GM12892 (cell line): ENCODE measurements at places on chromosomes 6 and 20.

DNA sequence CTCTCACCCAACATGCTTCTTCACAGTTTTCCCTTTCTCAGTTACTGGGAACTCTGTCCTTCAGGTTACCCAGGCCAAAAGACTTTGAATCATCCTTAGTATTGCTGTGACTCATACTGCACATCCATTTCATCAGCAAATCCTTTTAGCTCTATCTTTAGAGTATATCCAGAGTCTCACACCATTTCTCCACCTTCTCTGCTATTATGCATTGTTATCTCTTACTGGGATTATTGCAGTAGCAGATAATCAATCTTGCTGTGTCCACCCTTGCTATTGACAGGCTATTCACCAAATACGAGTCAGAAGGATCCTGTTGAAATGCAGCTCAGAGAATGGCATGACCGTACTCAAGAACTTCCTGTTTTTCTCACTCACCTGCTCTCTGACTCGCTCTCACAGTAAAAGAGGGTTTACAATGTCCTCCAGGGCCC is 57.3 kb downstream of the BCKDHB start:
- DNase-seq: no peak

DNA sequence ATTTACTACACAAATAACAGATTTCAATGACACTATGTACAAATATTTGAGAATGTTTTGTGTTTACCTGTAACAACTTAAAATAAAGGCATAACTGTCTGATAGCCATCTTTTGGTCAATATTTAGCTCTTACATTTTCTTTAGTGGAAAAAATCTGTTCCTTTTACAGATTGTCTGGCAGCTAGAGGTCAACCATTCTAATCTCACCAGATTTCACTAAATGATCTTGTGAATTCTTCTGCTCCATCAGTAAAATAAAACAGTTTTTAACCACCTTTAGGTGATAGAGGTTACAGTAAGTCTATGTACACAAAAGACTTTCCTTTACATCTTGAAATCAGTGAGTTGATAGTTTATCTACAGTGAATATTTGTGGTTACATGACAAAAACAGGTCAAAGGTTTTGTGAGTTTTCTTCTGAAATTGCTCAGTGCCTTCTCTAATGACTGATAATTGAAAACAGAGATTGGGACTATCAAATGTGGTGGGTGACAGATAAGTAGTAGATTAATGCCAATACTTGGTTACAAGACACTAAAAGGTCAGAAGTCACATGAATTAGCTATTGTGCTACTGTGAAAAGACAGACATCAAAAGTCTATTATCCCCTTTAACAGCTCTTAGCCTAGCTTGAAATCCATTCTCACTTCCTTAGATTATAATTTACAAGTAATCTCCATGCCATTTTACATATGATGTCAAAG is 47.4 kb downstream of the BMP5 start:
- no peak for DNase-seq

DNA sequence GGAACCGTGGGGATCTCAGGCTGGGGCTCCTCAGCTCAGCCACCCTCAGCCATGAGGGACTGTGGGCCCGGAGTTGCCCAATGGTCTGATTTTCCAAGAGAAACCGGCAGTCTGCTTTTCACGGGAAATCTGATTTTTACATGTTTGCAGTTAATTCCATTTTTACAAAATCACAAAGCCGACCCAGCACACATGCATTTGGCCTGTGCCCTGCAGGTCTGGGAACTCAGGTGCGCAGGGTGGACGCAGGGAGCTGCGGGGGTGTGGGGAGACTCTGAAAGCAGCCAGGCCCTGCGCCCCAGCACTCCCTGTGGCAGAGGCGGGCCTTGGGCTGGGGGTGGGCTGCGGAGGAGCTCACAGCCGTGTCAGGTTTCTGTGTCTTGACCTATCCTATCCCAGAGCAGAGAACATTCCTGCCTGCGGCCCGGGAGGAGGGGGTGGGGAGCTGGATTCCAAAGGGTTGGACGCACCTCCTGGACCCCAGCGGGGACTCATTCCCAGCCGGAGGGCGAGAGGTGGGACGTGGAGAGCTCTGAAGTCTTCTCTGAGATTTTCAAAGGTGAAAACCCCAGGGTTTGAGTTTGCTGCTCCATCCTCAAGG is 60.6 kb downstream of the ADNP start:
- no peak for DNase-seq

DNA sequence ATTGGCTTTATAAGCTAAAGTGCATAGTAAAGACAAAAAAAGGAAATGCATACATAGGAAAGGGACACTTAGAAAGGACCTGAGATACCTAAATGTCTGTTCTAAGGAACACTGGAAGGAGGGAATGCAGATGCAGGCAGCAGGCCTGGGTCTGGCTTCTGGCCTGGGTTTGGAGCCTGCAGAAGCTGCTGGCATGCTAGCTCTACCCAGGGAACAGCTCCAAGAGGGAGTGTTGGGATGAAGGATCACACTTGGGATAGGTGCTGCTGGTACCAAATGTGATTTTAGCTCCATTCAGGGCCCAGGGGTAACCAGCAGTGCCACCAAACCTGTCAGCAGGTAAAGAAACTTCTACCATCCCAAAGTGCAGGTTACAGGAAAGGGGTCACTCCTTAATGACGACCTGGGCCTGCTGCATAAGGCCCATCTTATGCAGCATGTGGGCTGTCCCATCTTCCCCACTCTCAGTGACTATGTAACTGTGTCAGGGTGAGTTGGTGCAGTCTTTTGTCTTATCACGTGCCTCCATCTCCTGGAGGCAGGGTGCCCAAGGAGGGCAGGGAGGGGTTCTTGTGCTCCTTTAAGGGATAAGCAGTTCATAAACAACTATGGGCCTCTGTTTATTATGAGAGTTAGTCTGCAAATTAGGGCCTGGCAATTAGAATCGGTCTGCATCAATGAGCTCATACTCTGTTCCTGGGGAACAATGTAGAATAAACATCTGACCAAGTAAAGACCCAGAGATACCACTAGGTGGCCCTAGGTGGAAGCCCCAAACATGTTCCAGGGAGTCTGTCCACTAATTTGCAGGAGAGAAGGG is 26.9 kb downstream of the DDX27 start:
- peak; percentile 39 for DNase-seq

DNA sequence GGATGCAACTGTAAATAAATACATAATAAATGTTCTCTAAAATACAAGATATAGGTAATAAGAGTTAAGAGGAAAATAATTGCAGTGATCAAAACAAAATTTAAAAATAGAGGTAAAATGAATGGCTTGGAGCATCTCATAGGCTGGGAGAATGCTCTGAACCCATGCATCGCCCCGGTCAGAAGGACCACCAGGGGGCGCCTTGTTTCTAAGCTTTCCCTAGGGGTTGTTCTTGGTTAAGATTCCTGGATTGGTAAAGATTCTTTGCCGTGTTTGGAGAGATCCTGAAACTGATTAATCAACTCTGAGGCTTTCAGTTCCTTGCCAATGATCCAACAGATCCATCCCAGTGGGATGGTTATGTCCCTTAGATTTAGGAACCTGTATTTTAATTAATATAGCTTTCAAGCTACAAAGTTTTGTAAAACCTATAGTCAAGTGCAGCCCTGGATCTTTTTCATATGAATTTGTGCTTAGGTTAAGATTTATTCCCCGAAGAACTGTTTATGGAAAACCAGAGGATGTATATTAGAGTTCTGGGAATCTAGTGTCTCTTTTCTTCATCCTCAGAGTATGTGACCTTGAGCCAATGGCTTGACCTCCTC is 45.3 kb upstream of the PRELID3B start:
- peak; percentile 33 for DNase-seq

DNA sequence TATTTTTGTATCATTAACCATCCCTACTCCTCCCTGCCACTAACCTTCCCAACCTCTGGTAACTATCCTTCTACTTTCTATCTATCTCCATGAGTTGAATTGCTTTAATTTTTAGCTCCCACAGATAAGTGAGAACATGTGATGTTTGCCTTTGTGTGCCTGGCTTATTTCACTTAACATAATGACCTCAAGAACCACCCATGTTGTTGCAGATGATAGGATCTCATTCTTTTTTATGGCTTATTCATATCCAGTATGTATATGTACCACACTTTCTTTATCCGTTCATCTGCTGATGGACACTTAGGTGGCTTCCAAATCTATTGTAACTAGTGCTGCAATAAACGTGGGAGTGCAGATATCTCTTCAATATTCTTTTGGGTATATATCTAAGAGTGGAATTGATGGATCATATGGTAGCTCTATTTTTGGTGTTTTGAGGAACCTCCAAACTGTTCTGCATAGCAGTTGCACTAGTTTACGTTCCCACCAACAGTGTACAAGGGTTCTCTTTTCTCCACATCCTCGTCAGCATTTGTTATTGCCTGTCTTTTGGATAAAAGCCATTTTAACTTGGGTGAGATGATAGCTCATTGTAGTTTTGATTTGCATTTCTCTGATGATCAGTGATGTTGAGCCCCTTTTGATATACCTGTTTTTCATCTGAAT is 201.4 kb downstream of the ARHGAP18 start:
- DNase-seq: no peak

GRCh38 chr6:33428966-33429749 is 9.3 kb downstream of the SYNGAP1 start:
- no peak for DNase-seq

DNA sequence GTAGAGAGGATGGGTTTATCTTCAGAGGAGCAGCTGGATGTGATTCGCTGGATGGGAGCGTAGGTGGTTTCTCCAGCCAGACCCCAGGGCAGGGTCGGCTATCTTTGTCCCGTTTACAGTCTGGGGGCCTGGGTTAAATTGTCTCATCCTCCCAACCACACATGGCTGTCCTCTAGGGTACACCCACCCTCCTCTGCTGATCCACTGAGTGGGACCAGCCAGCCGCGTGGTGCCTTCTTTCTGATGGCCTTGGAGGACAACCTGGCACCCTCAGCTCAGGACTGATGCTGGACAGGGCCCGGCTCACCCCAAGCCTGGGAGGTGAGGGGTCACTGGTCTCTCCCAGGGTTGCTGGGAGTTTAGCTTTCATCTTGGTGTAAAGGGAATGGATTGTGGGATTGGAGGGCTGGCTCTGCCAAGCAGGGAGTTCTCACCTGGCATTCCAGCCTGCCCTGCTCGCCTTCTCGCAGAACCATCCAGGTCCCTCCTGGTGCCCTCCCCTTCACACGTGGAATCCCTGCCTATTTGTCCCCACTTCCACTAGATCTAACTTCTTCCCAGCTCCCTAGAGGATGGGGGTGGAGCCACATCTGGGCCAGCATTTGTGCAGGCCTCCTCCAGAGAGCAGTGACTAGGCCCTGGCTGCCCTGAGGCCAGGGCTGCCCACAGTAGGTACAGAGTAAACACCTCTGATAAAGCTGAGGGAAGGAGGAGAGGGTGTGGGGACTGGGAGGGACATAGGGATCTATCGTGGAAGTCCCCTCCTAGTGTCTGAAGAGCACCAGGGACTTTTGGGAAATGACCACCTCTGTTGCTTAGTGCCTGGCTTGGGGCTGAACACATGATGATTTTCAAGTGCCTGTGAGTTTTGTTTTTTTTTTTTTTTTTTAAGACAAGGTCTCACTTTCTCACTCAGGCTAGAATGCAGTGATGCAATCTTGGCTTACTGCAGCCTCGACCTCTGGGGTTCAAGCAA is 1.6 kb downstream of the ITPR3 start:
- no peak for DNase-seq

DNA sequence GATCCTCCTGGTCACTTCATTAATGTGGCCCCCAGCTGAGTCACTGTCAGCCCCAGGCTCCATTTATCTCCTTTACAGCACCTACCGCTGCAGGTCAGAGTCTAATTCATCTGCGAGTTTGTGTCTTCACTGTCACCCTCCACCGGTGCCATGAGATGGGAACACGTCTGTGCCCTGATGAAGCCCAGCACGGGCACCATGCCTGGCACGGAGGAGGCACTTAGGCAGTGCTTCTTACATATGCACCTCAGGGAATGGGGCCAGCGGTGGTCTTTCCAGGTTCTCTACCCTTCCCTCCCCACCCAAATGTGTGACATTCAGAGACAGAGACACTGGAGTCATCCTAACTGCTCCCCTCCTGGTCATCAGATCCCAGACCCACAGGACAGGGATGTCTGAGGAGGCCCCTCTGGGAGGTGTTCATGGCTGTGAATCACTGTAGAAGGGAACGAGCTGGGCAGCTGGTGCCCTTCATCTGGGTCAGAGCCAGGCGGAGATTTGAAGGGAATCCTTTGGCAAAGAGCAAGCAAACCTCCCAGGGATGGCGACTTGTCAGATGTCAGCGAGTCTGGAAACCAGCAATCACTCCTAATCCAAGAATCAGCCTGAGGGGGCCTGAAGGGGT is 364.6 kb downstream of the PREX1 start:
- DNase-seq: no peak

GRCh38 chr20:10370091-10370887 is 63.7 kb downstream of the MKKS start:
- DNase-seq: no peak

GRCh38 chr20:41862476-41862875 is 244.3 kb upstream of the CHD6 start:
- no peak for DNase-seq

DNA sequence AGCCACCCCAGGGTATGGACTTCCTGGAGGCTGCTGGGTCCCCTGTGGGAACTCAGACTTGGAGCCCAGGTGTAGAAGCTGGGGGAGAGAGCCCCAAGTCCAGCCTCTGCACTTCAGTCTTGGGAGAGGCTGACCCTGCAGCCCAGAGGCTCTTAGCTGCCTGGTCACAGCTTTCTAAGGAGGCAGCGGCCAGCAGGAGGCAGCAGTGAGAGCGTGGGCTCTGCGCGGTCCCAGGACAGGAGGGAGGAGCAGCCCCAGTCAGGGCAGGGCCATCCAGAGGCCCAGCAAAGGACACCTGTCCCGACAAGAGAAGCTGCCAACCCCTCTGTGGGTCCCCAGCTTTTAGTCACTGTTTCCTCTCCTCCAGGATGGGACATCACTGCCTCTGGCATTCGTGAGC is 9.4 kb downstream of the TREML2 start:
- DNase-seq: no peak

DNA sequence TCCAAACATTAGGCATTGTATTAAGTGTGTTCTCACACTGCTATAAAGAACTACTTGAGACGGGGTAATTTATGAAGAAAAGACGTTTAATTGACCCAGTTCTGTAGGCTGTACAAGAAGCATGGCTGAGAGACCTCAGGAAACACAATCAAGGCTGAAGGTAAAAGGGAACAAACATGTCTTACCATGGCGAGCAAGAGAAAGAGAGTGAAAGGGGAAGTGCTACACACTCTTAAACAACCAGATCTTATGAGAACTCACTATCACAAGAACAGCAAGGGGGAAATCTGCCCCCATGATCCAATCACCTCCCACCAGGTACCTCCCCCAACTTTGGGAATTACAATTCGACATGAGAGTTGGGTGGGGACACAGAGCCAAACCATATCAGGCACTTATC is 86.6 kb upstream of the TOP1 start:
- DNase-seq: no peak

DNA sequence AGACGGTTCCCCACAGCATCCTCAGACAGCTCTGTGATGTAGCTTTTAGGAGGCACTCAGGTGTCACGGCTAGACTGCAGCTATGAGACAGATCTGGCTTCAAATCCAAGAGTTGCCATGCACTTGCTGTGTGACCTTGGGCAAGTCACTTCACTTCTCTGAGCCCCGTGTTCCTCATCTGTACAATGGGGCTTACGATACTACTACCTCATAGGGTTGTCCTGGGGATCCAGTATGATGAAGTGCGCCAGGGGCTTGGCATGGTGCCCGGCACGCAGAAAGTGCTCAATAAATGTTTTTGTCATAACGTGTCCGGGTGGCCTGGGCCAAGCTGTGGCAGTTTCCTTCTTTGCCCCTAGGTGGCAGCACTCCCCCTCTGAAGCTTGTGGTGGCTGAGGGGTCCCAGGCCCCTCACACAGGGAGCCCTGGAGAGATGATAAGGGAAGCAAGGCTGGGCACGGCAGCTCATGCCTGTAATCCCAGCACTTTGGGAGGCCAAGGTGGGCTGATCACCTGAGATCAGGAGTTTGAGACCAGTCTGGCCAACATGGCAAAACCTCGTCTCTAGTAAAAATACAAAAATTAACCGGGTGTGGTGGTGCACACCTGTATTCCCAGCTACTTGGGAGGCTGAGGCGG is 19.1 kb upstream of the CHMP4B start:
- peak; percentile 56 for DNase-seq
